Erythroblast (primary cell): ENCODE measurements at places on chromosomes 4 and X.

GRCh38 chr4:182643801-182644682, 273.1 kb downstream of the DCTD start:
- no peak for DNase-seq

GRCh38 chr4:47500776-47501175, 15.7 kb downstream of the ATP10D start:
- no peak for DNase-seq

DNA sequence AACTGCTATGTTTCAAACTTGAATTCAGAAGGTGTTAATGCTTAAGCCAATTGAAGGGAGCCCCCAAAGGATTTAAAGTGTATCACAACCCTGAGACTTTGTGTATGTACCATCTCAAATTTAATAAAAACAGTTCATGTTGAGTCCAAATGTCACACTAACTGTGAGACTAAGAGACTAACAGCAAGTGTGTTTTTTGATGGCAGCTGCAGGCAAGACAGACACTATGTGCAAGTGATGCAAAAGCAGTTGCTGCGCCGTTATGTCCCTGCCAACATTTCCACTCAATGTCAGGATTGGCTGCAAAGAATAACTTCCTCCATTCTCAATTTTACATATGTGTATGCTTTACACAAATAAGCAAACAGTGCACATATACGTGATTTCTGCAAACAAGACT, 594.6 kb downstream of the IL15 start:
- DNase-seq, result no peak

- DNase-seq, result no peak
Observed at GRCh38 chrX:105650986-105651385, 171.4 kb upstream of the NRK start.

GRCh38 chr4:169311643-169312365, 41.0 kb upstream of the SH3RF1 start:
- peak; percentile 46 for DNase-seq

- DNase-seq, result no peak
Observed at GRCh38 chr4:87427518-87427868, 5.1 kb downstream of the NUDT9 start.

DNA sequence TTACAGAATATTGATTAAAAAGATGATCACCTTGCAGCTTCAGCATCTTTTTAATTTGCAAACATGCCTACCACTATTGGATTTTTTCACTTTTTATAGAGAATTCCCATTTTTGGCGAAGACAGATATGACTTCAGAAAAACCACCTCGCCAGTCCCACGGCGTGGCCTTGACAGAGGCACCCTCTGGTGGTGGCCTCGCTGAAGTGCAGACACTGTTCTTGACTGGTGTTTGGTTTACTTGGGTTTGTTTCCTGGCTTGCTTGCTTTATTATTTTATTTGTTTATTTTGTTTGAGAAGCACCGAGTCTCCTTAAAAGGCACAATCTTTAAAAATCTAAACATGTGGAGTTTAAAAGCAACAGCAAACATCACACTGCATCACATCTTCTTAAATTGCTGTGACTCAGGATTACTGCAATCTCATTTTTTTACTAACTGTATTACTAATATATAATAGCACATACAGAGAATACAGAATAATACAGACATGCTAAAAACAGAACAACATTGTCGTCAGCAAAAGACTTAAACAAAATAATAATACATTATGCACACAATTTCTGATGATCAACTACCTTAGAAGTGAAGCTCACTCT, 13.1 kb upstream of the AMTN start:
- peak; percentile 65 for DNase-seq

GRCh38 chr4:18934197-18934596, 912.6 kb upstream of the LCORL start:
- DNase-seq, result no peak

DNA sequence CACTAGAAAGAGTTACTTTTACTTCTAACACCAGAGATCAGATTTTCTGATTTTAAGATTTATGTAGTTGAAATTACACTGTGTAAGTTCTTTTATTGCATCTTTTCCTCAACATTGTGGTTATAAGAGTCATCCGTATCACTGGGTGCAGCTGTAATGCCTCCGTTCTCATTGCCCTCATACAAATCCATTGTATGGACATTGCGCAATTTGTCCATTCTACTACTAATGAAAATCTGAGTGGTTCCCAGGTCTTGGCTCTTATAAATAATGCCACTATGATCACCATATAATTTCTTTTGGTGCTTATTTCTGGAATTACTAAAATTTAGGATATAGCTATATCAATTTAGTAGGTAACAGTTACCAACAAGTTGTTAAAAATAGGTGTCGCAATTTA, 614.0 kb upstream of the GALNT7 start:
- DNase-seq, result no peak

DNA sequence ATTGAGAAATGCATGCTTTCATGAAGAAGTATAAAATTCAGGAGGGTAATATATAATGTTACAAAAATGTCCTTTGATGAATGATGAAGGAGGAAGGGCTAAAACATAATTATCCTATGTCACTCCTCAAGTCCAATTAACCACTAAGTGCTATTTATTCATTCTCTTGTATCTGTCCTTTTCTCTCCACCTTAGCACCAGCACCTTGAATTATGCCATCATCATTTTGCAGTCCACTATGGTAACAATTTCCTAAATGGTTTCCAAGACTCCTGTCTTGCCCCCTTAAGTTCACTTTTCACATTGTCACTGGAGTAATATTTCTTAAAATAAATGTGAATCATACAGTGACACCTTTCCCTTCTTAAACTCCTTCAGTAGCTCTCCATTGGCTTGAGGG, 756.3 kb downstream of the STPG2 start:
- no peak for DNase-seq

DNA sequence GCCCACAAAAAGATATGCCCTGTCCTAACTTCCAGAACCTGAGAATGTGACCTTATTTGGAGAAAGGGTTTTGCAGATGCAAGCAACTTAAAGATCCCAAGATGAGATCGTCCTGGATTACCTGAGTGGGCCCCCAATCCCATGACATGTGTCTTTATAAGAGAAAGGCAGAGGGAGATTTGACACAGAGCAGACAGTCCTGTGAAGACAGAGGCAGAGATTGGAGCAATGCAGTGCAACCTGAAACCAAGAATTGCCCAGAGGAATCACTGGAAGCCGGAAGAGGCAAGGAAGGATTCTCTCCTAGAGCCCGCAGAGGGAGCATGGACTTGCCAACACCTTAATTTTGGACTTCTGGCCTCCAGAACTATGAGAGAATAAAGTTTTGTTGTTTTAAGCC, 171.5 kb downstream of the SMIM20 start:
- no peak for DNase-seq

DNA sequence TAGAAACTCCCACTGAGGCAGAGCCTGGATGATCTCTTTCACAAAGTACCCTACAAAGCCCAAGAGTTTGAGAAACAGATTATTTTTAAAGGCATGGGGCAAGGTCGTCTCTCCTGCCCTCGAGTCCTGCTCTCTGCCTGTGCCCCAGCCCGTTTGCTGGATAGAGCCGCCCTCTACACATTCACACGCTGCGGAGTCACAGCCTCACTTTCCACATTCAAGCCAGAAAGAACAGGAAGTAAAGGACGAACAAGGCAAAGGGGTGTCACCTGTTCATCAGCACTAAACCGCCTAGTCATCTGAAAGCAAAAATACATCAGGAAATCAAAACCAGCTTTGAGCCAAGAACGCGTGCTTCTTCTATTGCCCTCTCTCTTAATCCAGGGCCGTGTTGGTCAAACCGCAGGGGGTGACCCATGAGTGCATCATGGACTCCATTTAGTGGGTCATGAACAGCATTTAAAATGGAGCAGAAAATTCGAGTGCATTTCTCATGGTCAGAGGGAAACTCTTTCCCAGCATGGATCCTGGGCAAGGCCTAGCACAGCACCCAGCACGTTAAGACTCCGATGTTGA, 83.4 kb downstream of the PHKA2 start:
- DNase-seq, result no peak

DNA sequence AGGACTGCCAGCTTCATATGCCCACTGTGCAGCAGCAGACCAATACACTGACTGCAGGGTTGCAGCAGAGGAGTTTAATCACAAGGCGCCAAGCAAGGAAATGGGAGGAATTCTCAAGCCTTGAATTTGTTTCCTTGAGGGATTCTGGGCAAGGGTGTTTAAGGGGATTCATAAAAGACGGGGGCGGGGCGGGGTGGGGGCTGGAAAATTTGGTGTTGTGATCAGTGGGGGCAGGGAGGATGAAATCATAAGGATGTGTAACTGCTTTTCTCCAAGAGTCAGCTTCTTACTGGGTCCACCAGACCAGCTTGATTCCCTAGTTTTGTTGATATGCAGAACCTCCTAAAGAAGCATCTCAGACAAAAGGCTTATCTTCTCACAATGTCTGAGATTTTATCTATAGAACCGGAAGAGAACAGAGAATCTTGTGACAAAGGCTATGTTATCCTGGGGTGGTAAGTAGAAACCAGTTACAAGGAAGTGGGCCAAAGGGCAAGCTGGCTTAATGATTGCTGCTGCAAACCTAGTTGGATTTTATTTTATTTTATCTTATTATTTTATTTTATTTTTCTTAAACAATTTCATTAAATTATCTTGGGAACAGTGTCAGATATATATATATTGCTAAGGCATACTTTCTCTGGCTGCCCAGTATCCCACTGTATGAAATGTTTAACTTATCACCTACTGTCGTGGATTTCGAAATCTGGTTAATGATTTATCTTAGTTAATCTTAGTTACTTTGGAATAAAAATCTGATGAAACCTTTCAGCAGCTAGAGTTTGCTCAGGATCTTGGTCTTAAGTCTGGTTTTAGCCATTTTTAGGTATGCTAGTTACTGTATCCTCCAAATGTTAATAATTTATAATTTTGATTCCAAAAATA, 276.4 kb downstream of the RPA4 start:
- no peak for DNase-seq

DNA sequence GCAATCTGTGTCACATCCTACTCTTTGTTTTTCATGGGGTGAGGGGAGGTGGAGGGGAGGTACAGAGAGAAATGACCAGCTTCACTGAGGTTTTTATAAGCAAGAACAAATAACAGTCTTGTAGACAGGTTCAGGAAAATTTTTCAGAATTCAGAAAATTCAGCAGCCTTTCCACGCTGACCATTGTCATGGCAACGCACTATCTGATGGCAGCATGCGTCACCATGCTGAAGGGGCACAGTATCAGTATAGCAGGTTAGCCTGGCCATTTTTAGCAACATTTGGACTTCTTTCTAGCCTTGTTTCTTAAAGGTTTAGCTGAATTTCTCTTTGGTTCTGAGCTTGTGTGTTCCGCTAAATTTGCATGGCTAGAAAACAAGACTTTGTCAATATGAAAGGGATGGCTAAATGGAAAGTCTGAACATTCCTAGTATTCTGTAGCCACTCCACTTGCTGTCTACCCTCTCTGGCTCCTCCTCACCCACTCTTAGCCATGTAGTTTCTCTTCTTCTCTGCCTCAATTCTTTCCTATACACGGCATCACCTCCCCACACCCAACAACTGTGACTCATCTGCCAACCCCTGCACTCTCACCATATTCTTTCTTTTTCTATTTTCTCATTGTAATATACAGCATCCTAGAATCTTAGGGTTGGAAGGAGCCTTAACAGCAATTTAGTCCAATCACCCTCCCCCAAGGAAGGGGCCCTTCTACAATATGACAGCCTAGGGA, 42.7 kb upstream of the CITED1 start:
- DNase-seq, result peak; percentile 27

DNA sequence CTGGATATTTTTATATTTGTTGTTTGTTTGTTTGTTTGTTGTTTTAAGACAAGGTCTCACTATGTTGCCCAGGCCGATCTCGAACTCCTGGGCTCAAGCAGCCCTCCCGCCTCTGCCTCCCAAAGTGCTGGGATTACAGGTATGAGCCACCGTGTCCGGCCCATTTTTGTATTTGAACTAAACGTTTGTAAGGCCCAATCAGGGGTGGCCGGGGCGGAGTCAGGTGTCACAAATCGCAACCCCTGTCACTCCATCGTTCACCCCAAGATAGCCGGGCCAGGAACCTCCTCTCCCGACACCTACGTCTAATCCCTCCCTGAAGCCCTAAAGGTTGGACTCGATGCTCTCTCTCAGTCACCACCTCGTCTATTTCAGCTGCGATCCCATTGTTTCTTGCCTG, 722 bp upstream of the EFHC2 start:
- DNase-seq, result peak; percentile 13

- DNase-seq, result no peak
Observed at GRCh38 chrX:349196-349595, 30.6 kb upstream of the GTPBP6 start.
